Ovary (tissue), 10 donors: ENCODE measurements at places on chromosomes 7 and 10. TPM values are rescaled to one million over a fixed set of nuclear protein-coding genes. Genes with fewer than 3 reads are reported as not detected.

Gene MYOZ1
- total RNA-seq = 1.2 TPM

Gene SUMF2
- total RNA-seq = 56.3 TPM

DNA sequence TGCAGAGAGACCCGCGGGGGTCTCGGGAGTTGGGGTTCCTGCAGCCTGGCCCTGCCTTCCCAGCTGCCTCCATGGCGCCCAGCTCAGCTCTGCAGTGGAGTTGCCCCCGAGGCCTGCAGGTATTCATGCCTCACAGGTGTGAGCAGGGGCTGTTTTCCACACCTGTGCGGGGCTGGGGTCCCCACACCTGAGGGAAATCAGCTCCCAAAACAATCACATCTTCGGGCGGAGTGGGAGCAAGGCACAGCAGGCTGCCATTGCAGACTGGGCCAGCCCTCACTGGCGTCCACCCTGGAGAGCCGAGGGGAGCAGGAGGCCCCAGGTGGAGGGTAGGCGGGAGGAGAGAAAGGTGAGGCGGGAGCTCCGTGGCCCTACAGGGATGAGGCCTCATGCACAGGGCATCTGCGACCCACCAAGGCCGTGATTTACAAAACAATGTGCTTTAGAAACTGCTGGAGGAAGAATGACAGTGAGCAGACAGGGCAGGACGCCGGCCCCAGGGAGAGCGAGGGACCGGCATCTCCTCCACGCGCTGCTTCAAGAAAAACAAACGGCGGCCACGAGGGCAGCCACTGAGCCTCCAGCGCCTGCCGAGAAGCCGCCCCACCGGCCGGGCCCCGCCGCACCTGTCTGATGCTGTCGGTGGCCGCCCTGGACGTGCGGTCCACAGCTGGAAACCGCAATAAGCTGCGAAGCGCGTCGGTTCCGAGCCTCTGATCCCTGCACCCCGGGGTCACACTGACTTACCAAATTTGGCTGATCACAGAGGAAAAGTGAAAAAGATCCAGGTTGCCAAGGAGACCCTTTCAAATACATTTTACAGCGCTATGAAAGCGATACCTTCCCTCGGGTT, 53.0 kb upstream of the PDGFA start:
- DNase-seq = no peak
- H3K4me3 ChIP-seq = no peak overlapping the region
- peaks cover 10% of the 10 kb centered on the region for H3K4me1 ChIP-seq
- no peaks in the 10 kb centered on the region for H3K36me3 ChIP-seq
- H3K27ac ChIP-seq = no peak overlapping the region

Gene TES
- 52.3 TPM for total RNA-seq

DNA sequence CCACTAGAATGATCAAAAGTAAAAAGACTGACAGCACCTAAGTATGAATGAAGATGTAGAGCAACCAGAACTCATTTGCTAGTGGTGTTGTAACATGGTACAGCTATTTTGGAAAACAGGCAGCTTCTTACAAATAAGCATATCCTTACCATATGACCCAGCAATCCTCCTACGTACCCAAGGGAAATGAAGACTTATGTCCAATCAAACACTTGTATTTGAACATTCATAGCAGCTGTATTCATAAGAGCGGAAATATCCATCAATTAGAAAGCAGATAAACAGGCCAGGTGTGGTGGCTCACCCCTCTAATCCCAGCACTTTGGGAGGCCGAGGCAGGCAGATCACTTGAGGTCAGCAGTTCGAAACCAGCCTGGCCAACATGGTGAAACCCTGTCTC, 53.0 kb downstream of the KLRG2 start:
- H3K4me1 ChIP-seq = peaks cover 4% of the 10 kb centered on the region
- no peaks in the 10 kb centered on the region for H3K36me3 ChIP-seq
- no peak overlapping the region for H3K27ac ChIP-seq
- no peaks in the 10 kb centered on the region for H3K27me3 ChIP-seq

DNA sequence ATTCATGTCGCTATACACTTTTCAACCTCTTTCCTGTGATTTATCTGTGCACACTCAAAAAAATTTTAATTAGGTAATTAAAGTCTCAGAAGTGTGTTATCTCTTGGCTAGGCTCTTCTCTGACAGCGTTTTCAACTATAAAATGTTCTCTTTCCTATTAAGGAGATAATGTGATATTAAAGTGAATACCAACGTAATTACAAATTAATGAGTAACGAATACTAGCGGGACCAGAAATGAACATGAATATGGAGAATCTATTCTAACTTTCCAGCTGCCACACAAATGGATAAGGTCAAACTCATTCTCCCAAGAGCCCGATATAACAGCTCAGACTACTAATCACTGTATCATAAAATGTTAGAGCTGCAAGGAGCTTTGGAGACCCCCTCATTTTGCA, 12.0 kb downstream of the COL1A2 start:
- no peak overlapping the region for H3K27ac ChIP-seq
- H3K4me3 ChIP-seq = no peak overlapping the region
- no peaks in the 10 kb centered on the region for H3K27me3 ChIP-seq
- DNase-seq = no peak
- H3K36me3 ChIP-seq = no peaks in the 10 kb centered on the region

- H3K4me1 ChIP-seq = no peaks in the 10 kb centered on the region
- DNase-seq = no peak
- no peak overlapping the region for H3K4me3 ChIP-seq
- no peaks in the 10 kb centered on the region for H3K36me3 ChIP-seq
- no peak overlapping the region for H3K27ac ChIP-seq
- no peaks in the 10 kb centered on the region for H3K27me3 ChIP-seq
Observed at GRCh38 chr10:126196281-126196680, 192.0 kb downstream of the ADAM12 start.

GRCh38 chr10:10361301-10361885, 656.3 kb upstream of the CELF2 start:
- no peaks in the 10 kb centered on the region for H3K36me3 ChIP-seq
- H3K4me3 ChIP-seq = no peak overlapping the region
- H3K4me1 ChIP-seq = no peaks in the 10 kb centered on the region
- no peak overlapping the region for H3K27ac ChIP-seq
- DNase-seq = no peak

GRCh38 chr7:121901026-121901425, 28.1 kb downstream of the PTPRZ1 start:
- DNase-seq = no peak
- no peaks in the 10 kb centered on the region for H3K36me3 ChIP-seq
- H3K4me3 ChIP-seq = no peak overlapping the region
- H3K27me3 ChIP-seq = no peaks in the 10 kb centered on the region

Gene BLOC1S2
- total RNA-seq = 26.5 TPM

GRCh38 chr10:73791871-73792400, 6.5 kb downstream of the ZSWIM8 start:
- H3K27me3 ChIP-seq = no peaks in the 10 kb centered on the region
- no peak overlapping the region for H3K4me3 ChIP-seq
- peaks cover 3% of the 10 kb centered on the region for H3K4me1 ChIP-seq
- H3K36me3 ChIP-seq = no peaks in the 10 kb centered on the region
- DNase-seq = no peak

GRCh38 chr7:125033506-125033905, 103.9 kb upstream of the POT1 start:
- no peak overlapping the region for H3K27ac ChIP-seq
- H3K36me3 ChIP-seq = no peaks in the 10 kb centered on the region
- no peak overlapping the region for H3K4me3 ChIP-seq
- H3K4me1 ChIP-seq = no peaks in the 10 kb centered on the region
- DNase-seq = no peak
- no peaks in the 10 kb centered on the region for H3K27me3 ChIP-seq

- H3K4me1 ChIP-seq = peaks cover 4% of the 10 kb centered on the region
- no peaks in the 10 kb centered on the region for H3K36me3 ChIP-seq
- no peaks in the 10 kb centered on the region for H3K27me3 ChIP-seq
- DNase-seq = no peak
- H3K4me3 ChIP-seq = no peak overlapping the region
- no peak overlapping the region for H3K27ac ChIP-seq
Observed at GRCh38 chr10:114256822-114257221, 17.8 kb downstream of the VWA2 start.

Gene SPACDR
- total RNA-seq = 0.85 TPM

DNA sequence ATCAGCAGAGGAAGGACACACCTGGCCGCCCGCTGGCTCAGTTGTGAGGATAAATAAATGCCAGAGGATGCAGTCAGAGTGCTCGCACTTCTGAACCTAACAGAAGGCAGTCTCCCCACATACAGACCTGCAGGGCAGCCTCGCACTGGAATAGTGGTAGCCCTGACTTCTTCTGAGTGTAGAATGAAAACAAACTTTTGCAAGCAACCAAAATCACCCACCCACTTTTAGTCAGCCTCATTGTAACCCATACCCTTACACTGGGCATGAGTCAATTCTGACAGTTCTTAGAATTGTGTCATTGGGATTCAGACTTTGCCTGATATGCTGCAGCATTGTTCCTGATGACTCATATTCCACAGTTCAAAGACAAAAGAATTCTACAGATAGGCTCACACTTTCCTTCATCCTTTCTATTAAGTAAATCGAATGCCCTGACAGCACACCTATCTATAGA, 167.0 kb upstream of the CDK1 start:
- H3K27ac ChIP-seq = no peak overlapping the region
- H3K4me3 ChIP-seq = no peak overlapping the region
- H3K27me3 ChIP-seq = no peaks in the 10 kb centered on the region

DNA sequence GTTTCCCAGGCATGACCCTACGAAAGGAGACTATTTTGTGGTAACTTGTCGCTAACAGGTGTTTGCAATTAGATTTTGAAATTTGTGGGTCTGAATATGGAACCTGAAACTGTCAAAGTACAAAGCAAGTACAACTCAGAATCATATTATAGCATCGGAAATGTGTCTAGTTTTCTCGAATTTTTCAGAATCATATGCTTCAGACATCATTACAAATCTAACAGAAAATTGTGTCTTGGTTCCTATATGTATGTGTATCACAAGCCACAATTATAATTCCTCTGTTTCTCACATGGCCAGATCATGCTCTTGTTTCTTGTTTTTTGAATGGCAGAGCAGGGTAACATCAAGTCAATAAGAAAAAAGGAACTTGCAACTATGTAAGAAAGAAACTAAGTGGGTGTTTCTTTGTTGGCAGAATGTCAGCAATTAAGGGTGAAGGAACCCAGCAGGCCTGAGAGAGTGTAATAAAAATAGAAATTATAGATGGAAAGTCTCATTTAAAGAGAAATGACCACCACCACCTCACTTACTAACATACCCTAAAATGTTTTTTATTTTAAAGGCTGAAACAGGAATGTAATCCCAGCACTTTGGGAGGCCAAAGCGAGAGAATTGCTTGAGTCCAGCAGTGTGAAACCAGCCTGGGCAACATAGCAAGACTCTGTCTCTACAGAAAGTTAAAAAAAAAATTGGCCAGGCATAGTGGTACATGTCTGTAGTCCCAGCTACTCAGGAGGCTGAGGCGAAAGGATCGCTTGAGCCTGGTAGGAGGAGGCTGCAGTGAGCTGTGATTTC, 51.3 kb downstream of the PRTFDC1 start:
- no peak for DNase-seq
- H3K36me3 ChIP-seq = no peaks in the 10 kb centered on the region
- H3K4me1 ChIP-seq = peaks cover 10% of the 10 kb centered on the region
- H3K27me3 ChIP-seq = no peaks in the 10 kb centered on the region
- H3K27ac ChIP-seq = no peak overlapping the region

DNA sequence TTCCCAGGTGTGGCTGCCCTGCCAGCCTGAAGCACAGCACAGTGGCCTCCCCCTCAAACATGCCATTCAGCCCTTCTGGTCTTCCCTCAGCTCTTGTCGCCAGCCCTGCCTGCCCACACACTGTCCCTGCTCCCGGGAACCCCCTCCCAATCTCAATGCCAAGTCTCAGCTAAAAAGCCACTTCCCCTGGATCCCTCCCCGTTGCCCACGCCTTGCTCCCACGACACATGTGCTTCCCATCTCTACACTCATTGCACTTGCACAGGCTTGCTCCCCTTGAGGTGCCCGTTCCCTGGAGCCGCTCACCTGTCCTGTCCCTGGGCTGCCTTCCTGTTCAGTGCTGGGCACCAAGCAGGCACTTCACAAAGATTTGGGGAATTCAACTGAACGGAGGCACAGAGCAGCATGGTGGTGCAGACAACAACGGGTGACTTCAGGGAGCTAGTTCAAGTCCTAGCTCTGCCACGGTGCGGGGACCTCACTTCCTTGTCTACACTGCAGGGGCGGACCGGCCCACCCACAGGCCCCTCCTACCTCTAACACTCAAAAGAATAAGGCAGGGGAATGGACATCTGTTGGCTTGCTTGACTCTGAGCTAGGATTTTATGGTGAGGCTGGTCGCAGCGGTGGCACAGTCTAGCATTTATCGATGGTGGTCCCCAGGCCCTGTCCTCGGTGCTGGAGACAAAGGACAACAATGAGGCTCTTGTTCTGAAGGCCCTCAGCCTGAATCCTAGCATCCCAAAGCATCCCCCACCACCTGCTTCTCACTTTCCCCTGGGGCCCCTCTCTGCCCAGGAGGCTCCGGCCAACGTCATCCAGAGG, 18.4 kb downstream of the RGS10 start:
- H3K36me3 ChIP-seq = no peaks in the 10 kb centered on the region
- H3K4me3 ChIP-seq = no peak overlapping the region
- no peaks in the 10 kb centered on the region for H3K27me3 ChIP-seq

- no peak overlapping the region for H3K27ac ChIP-seq
- DNase-seq = no peak
- H3K36me3 ChIP-seq = no peaks in the 10 kb centered on the region
- H3K4me3 ChIP-seq = no peak overlapping the region
- H3K4me1 ChIP-seq = peaks cover 14% of the 10 kb centered on the region
Observed at GRCh38 chr10:78779339-78779955, 289.3 kb upstream of the ZMIZ1 start.

GRCh38 chr7:98836811-98837629, 32.8 kb downstream of the TMEM130 start:
- no peak for DNase-seq
- H3K4me1 ChIP-seq = peaks cover 1% of the 10 kb centered on the region
- H3K4me3 ChIP-seq = no peak overlapping the region
- H3K36me3 ChIP-seq = no peaks in the 10 kb centered on the region
- H3K27ac ChIP-seq = no peak overlapping the region
- H3K27me3 ChIP-seq = no peaks in the 10 kb centered on the region

Gene TRIM74
- 0.60 TPM for total RNA-seq

Gene RARRES2
- total RNA-seq = 343 TPM

DNA sequence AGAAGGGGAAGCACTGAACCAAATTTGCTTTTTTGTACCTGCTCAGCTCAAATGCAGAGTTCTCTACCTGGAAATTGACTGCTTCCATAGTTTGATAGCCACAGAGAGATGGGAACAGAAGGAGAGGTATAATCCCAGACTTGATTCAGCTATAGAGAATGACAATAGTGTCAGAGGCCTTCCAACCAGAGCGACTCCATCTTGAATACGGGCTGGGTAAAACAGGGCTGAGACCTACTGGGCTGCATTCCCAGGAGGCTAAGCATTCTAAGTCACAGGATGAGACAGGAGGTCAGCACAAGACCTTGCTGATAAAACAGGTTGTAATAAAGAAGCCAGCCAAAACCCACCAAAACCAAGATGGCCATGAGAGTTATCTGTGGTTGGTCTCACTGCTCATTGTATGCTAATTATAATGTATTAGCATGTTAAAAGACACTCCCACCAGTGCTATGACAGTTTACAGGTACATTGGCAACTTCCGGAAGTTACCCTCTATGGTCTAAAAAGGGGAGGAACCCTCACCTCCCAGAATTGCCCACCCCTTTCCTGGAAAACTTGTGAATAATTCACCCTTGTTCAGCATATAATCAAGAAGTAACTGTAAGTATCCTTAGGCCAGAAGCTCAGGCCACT, 42.7 kb upstream of the ATRNL1 start:
- H3K27me3 ChIP-seq = no peaks in the 10 kb centered on the region
- no peak for DNase-seq
- peaks cover 4% of the 10 kb centered on the region for H3K4me1 ChIP-seq
- no peaks in the 10 kb centered on the region for H3K36me3 ChIP-seq
